ENCODE measurements at places on chromosomes 3 and 15.

GRCh38 chr3:55585856-55586255 lies 98.8 kb upstream of the WNT5A start:
- DNase-seq, result no peak

- no peak for DNase-seq
Observed at GRCh38 chr3:145903472-145904013, 257.4 kb downstream of the PLOD2 start.

- DNase-seq, result no peak
Observed at GRCh38 chr3:150721285-150722130, 17.8 kb upstream of the ERICH6 start.

DNA sequence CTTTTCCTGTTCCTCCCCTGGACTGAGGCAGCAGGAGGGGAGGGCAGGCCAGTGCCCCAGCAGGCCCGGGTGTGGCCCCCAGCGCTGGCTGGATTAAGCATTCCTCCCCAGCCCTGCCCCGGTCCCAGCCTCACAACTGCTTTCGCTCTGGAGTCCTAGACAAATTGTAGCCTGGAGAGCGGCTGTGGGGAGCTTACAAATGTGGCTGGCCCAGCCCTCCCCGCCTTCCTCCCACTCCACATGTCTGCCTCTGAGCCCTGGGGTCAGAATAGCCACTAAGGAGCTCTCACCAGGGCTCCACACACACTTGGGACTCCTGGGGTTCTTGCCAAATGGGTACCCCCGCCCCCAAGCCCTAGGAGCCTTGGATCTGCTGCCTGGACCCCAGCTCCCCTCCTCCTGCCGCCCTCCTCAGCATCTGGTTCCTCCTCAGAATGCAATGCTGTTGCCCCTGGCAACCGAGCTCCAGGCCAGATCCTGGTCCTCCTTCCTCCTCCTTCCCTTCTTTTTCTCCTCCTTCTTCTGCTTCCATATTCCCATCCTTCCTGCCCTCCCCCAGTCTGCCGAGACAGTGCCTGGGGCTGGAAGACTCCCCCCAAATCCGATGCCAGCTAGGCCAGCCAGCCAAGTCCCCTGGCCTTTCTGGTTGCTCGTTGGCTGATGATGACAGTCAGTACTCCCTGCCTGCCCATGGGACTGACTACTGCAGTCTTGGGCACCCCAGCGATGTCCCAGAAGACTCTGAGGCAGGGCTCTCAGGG lies 91.1 kb downstream of the LINGO1 start:
- DNase-seq, result peak; percentile 73

DNA sequence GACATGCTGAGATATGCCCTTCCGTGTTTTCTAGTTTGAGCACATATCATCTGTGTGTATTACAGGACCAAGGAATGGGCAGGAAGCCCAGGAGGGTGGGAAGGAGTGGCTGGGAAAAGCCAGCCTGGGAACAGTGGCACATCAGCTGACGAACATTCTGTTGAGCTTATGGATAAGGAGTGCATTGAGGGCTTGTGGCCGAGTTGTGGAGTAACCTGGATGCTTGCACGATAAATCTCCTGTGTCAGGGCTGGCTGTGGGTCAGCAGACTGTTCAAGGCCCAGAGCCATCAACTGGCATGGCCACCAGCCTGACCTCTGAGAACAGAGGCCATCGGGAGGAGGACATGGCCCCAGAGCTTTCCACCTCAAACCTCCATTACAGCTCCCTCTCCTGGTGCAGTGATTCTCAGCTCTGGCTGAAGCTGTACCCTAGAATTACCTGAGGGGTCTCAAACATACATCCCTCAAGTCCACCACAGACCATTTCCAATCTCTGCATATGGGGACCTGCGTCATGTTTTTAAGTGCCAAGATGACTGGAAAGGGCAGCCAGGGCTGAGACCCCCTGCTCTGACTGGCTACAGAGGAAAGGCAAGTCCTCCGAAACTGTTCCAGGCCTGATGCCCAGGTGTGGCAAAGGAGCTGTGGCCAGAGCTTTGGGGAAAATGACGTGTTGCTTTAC lies 4.8 kb upstream of the VILL start:
- peak; percentile 33 for DNase-seq

DNA sequence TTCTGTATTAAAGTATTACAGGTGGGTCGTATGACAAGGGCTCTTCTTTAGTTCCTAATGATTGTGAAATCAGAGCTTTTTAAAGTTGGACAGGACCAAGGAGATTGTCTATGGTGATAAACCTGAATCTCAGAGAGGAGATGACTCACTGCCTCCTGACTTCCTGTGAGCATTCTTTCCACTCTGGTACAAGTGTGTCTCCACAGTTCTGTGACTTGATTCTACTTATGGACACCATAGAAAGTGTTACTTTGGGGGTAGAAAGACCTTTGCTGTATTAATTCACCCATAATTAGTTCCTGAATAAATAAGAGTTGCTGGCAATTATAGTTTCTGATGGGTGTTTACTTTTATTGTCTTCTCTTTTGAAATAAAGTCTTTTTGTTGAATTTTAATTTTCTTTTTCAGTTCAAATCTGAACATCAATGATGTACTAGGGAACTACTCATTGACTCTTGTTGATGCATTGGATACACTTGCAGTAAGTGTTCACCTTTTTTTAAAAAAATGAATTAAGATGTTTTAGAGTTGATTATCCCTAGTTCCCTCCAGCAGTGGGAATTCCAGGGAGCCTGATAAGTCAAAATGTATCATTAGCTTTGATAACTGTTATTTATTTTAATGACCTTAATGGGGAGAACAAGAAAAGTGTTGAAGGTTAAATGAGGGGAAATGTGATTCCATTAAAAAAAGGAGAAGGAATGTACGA lies 7.4 kb downstream of the EDEM1 start:
- no peak for DNase-seq

Data from spleen (tissue), 13 donors.